ENCODE measurements at places on chromosomes 11 and 22. TPM values are rescaled to one million over a fixed set of nuclear protein-coding genes. Genes with fewer than 3 reads are reported as not detected.

DNA sequence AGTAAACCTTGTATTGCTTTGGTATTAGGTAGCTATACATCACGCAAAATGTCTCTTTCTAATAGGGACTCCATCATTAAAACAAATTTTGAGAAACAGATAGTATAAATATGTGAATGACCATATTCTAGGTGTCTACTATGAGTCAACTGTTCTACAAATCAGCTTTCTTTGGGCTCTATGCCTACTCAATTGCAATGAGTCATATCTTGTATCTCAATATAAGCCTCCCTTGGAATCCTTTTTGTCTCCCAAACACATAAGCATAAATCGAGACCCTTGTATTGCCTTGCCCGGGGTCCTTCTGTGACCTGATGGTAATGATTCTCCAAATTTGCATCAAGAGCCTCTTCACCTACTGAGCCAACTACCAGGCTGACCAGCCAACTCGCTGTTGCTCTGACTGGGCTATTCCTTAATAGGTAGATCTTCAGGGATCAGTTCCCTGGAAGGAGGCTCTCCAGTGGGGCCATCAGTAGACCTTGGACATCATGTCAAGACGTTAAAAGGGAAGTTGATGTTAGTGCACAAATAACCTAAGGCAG, 22.2 kb downstream of the BLID start:
- H3K4me3 ChIP-seq, result no peak overlapping the region
- H3K36me3 ChIP-seq, result no peaks in the 10 kb centered on the region
- H3K4me1 ChIP-seq, result no peaks in the 10 kb centered on the region
- no peak for DNase-seq
- peaks cover 14% of the 10 kb centered on the region for H3K27me3 ChIP-seq

GRCh38 chr11:38924644-38925043, 2326.6 kb upstream of the RAG2 start:
- no peak for DNase-seq
- no peak overlapping the region for H3K27ac ChIP-seq
- no peaks in the 10 kb centered on the region for H3K4me1 ChIP-seq
- H3K4me3 ChIP-seq, result no peak overlapping the region
- H3K36me3 ChIP-seq, result no peaks in the 10 kb centered on the region

DNA sequence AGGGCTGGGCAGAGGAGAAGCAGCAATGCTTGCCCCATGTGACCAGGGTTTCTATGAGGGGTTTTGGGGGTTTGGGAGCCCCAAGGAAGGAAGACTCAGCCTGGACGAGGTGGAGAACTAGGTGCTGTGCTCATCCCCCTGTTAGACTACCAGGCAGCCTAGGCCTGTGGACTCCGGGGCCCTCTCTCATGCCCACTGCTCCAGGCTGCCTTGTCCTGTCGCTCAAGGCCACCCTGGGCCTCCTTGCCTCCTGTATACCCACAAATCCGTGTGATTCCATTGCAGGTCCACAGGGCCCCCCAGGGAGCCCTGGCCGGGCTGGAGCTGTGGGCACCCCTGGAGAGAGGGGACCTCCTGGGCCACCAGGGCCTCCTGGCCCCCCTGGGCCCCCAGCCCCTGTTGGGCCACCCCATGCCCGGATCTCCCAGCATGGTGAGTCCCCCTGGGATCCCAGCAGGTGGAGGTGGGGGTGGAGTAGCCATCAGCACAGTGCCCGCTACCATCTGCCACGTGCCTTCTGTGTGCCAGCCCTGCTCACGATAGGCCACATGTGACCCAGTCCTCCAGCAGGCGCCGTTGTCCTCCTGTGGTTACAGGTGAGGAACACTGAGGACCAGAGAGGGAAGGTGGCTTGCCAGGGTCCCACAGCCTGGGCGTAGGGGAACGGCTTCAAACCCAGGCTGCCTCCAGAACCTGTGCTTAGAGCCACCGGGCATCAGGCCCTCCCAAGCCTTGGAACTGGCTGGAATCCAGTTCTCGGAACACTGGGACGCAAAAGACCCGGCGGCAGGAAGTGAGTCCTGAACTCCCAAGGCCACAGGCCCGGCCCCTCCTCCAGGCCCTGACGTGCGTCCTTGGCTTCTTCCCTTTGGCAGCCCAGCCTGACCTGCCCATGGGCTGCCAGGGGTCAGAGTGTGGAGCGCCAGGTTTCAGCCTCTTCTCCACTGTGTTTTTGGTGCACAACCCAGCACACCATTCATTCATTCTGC, 26.6 kb downstream of the EMID1 start:
- no peaks in the 10 kb centered on the region for H3K36me3 ChIP-seq
- peak overlapping the region; percentile 49 for H3K27ac ChIP-seq

- DNase-seq, result no peak
- H3K27ac ChIP-seq, result no peak overlapping the region
- peaks cover 6% of the 10 kb centered on the region for H3K4me1 ChIP-seq
- H3K4me3 ChIP-seq, result no peak overlapping the region
- H3K27me3 ChIP-seq, result no peaks in the 10 kb centered on the region
These were observed 163.9 kb downstream of the ADAMTS15 start for GRCh38 chr11:130612291-130612851.

GRCh38 chr11:3623767-3624458, 17.9 kb downstream of the ART5 start:
- H3K36me3 ChIP-seq, result no peaks in the 10 kb centered on the region
- no peaks in the 10 kb centered on the region for H3K4me1 ChIP-seq
- no peak for DNase-seq

- no peaks in the 10 kb centered on the region for H3K4me1 ChIP-seq
- H3K27ac ChIP-seq, result no peak overlapping the region
- no peaks in the 10 kb centered on the region for H3K27me3 ChIP-seq
These were observed 41.8 kb upstream of the SORL1-AS1 start for GRCh38 chr11:121494355-121495099.

DNA sequence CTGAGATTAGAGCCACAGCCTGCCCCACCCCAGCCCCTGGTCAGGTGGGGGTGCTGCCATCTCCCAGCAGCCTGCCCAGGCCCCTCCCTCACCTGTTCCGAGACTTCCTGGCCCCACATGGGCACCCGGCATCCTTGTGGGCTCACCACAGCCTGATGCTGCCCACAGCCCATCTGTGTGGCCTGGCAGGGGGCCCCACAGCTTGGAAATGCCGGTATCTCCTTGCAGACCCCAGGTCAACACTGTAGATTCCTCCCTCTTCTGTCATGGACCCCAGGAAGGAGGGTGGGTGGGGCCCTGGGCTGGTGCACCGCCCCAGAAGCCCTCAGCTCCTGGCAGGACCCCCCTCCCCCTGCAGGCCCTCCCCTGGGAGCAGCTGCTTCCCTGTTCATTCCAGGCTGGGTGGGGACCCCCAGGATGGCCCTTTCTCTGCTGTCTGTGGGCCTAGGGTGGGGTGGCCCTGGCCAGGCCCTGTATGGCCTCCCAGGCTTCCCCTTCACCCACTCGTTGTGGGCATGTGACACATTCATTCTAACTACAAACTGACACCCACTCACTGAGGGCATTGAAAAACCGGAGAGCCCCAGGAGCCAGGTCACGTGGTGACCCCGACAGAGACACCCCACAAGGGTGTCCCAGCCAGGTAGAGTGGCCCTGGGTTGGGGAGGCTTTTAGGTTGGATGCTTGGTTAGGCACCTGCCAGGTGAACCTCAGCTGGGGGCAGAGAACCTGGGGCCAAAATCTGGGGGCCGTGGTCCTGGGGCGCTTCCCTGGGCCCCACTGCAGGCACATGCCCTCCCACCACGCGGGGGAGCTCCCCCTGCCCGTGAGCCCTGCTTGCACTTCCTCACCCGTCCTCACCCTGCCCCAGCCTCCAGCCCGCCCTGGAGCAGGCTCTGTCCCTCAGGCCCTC, 44.1 kb upstream of the CCDC188 start:
- H3K4me3 ChIP-seq, result no peak overlapping the region
- no peaks in the 10 kb centered on the region for H3K36me3 ChIP-seq
- no peak overlapping the region for H3K27ac ChIP-seq
- no peaks in the 10 kb centered on the region for H3K27me3 ChIP-seq
- no peaks in the 10 kb centered on the region for H3K4me1 ChIP-seq

- peak within 1 kb of the TSS; percentile 27 for H3K4me3 ChIP-seq
- H3K27ac ChIP-seq, result peak within 1 kb of the TSS; percentile 88
- no peak for DNase-seq
- H3K36me3 ChIP-seq, result peaks cover 10% of the 10 kb centered on the region
- H3K4me1 ChIP-seq, result peaks cover 12% of the 10 kb centered on the region
- H3K27me3 ChIP-seq, result no peaks in the 10 kb centered on the region
These were observed at the start of gene TAGLN for GRCh38 chr11:117199053-117199915. Gene TAGLN, plus strand, starts transcription at chr11:117199370. Its CDS starts 3,644 bp downstream, at chr11:117203014.

DNA sequence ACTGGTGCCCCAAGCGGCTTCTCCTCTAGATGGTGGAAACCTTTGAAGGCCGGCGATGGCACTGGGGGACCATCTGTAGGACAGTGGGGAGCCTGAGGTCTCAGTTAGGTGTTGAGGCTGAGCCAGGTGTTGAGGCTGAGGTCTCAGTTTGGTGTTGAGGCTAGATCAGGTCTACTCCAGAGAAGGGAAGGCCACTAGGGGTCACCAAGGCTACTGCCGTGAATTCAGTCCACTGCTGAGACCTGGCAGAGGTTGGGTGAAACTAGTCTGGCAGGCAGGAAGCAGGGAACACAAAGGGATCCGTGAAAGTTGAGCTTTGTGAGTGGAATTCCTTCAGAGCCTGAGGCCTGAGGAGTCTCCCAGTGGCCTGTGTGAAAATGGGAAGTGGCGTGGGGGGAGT, 123.8 kb upstream of the FGF3 start:
- H3K36me3 ChIP-seq, result no peaks in the 10 kb centered on the region
- no peak overlapping the region for H3K27ac ChIP-seq
- no peaks in the 10 kb centered on the region for H3K4me1 ChIP-seq
- H3K27me3 ChIP-seq, result peaks cover 66% of the 10 kb centered on the region
- no peak for DNase-seq

Gene TSPAN32
- total RNA-seq, result not detected

Gene GGT5
- 2.8 TPM for total RNA-seq
